Stimulated activated CD8-positive, alpha-beta memory T cell treated with anti-CD3 and anti-CD28 coated beads, Interleukin-2, amount 100 ng/mL, for 1 hour (primary cell): ENCODE measurements at places on chromosomes 7 and 10.

- no peak for DNase-seq
Observed at GRCh38 chr7:154978017-154978416, 24.9 kb downstream of the PAXIP1 start.

DNA sequence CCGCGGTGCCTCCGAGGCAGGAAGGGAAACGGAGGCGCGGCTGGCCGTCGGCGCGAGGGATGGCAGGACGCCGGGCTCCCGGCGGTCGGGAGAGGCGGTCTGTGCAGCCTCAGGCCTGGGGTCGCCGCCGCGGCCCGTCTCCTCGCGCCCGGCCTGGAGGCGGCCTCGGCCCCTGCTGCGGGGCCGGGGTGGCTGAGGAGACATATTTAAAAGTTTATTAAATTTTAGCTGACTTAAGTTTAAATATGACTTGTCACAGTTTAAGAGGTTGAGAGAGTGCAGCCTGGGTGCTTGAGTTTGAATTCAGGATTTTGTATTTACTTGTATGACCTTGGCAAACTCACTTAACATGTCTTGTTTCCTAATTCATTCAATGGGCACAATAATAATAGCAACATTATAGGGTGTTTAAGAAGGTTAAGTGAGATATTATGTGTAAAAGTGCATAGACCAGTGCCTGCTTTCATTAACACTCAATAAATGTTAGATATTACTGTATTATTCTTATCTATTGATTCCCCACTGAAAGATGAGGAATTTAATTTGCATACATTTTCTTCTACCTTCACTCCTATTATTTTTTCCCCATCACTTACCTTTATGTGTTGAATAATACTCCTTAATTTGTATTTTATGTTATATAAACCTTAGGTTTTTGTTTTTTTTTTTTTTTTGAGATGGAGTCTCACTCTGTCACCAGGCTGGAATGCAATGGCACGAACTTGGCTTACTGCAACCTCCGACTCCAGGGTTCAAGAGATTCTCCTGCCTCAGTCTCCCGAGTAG lies 718 bp downstream of the DYNC2I1 start:
- DNase-seq, result no peak

GRCh38 chr10:5094265-5095205 lies at the start of gene AKR1C3:
TSS of gene AKR1C3 (plus strand) at chr10:5094414. CDS start at chr10:5094445, 31 bp downstream.
- no peak for DNase-seq

- DNase-seq, result no peak
Observed at GRCh38 chr7:149156898-149157297, 9.6 kb downstream of the ZNF398 start.

GRCh38 chr10:86319676-86320075 lies 46.9 kb downstream of the GRID1 start:
- no peak for DNase-seq

- DNase-seq, result no peak
Observed at GRCh38 chr7:110877016-110877415, 213.9 kb upstream of the LRRN3 start.

- no peak for DNase-seq
Observed at GRCh38 chr7:7352845-7353244, 170.5 kb downstream of the C1GALT1 start.

- no peak for DNase-seq
Observed at GRCh38 chr10:132631338-132631735, 93.8 kb downstream of the INPP5A start.

GRCh38 chr7:130153211-130153908 lies 51.8 kb downstream of the TMEM209 start:
- DNase-seq, result no peak

DNA sequence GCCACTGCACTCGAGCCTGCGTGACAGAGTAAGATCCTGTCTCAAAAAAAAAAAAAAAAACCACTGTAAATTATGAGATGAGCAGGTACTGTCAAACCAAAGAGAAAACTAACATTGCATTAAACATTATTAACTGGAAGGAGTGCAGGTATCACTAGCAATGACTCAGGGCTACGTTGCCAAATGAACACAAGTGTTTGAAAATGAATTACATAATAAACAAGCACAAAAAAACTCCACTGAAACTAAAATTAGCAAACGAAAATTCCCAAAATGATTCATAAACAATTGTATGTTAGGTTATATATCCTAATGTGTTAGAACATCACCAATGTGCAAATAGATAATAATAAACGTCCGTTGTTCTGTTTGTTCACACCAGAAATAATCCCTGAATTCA lies 42.8 kb downstream of the NSUN6 start:
- DNase-seq, result no peak

DNA sequence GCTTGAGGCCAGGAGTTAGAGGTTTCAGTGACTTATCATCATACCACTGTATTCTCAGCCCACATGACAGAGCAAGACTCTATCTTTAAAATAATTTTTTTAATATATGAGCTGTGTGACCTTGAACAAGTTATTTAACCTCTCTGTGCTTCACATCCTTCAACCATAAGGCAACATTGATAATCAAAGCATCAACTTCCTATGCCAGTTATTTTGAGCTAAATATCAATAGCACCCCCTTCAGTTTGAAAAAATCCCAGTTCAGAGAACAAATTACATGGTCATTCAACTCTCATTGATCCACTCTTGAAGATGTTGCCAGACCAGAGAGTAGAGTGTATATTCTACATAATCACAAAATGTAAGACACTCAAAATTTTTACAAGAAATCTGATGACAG lies 53.0 kb downstream of the ASNS start:
- DNase-seq, result no peak

DNA sequence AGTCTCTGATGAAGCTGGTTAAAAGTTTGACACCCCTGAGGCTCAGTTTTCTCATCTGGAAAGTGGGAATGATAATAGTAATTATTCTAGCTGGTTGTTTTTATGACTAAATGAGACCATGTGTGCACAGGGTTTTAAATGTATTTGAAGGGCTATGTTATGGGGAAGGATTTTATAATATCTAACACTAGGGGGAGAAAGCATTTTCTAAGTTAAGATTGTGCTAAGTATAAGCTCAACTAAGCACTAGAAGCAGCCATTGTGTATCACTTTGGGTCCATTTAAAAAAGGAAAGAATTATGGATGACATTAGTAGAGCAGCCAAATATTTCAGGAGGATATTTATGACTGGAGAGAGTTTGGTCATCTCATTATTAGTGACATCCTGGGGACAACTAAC lies 49.5 kb upstream of the CREB5 start:
- DNase-seq, result no peak

DNA sequence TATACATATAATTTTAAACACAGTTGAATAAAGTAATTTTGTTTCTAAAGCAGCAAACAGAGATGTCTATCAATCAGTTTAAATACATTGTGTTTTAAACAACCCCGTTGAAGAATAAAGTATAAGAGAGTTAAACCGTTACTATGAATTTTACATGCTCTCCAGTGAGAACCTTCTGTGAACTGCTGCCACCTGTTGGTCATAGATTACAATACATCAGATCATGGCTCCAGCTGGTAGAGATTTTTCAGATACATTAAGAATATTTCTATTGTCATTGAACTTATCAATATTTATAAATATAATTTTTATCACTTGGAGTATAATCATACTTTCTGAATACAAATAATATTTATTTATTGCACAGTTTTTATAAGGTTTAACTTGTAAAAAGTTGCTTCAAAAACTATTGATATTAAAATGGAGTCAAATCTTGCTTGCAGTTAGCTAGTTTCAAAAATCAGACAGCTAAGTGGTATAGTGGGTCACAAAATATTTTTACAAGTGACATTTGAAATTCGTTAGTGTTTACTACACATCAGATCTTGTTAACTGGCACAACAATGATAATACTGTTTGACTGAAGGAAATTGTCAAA lies 561.2 kb upstream of the PHF14 start:
- DNase-seq, result no peak

- DNase-seq, result no peak
Observed at GRCh38 chr10:55641601-55642000, 719.5 kb downstream of the ZWINT start.

DNA sequence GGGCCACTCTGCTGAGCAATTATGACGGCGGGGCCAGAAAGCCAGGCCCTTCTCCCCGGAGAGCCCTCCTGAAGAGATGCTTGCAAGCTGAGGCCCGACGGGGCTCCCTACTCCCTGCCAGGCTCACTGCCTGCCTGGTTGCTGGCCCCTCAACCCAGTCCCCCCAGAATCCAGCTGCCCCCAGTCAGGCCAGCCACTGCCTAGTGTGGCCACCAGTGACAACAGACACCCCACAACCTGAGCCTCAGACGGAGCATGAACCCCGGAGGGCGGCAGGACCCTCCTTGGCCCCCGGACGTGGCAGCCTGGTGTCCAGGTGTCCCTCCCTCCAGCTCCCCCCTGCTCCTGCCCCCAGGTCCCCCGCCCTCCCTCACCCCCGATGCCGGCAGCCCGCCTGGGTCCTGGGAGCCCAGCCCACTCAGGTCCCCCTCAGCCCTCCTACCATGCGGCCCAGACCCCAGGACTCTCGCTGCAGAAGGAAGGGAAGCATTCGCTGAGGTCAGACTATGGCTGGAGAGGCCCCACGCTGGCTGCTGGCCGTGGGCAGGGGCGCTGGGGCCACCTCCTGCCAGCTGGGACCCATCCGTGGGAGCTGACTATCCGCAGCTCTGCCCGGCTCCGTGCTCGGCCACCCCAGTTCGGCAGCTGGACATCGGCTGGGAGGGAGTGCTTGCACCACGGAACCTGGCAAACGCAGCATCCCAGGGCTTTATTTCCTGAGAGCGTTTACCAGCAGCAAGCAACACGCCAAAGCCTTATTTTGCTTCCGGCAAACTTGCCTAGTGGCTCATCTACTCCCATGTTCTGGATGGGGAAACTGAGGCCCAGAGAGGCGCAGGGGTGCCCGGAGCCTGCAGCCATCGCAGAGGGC lies 89.8 kb downstream of the UNCX start:
- DNase-seq, result no peak

DNA sequence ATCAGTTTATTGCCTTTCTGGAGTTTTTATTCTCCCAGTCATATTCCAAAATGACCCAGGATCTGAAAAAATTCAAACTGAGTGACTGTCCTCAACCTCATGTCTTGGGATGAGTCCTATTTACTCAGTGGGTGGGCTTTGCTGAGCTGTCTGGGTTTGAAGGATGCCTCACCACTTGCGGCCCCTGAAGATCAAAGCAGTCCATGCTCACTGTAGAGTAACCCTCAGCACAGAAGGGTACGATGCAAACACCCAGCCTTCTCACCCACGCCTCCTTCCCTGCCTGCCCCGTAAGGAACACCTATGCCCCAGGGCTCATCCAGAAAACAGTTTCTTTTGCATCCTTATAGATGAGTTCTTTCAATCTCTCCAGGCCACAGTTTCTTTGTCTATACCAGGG lies 42.2 kb upstream of the GRB10 start:
- DNase-seq, result no peak

GRCh38 chr10:63757067-63757466 lies 235.9 kb downstream of the REEP3 start:
- no peak for DNase-seq

DNA sequence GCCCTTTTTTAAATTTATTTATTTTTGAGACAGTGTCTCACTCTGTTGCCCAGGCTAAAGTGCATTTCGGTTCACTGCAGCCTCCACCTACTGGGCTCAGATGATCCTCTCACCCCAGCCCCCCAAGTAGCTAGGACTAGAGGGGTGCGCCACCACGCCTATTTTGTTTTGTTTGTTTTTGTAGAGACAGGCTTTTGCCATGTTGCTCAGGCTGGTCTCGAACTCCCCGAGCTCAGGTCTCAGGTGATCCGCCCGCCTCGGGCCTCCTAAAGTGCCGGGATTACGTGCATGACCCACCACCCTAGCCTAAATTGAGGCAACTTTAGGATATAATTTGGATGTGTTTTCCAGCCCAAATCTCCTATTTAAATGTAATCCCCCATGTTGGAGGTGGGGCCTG lies 805 bp downstream of the ZNF736 start:
- DNase-seq, result no peak

DNA sequence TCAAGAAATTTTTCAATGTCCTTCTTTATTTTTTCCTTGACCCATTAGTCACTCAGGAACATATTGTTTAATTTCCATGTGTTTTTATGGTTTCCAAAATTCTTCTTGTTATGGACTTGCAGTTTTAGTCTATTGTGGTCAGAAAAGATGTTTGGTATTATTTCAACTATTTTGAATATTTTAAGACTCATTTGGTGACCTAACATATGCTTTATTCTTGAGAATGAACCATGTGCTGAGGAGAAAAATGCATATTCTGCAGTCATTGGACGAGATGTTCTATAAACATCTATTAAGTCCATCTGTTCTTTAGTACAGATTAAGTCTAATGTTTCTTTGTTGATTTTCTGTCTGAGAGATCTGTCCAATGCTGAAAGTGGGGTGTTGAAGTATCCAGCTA lies 42.3 kb upstream of the MDFIC start:
- no peak for DNase-seq

DNA sequence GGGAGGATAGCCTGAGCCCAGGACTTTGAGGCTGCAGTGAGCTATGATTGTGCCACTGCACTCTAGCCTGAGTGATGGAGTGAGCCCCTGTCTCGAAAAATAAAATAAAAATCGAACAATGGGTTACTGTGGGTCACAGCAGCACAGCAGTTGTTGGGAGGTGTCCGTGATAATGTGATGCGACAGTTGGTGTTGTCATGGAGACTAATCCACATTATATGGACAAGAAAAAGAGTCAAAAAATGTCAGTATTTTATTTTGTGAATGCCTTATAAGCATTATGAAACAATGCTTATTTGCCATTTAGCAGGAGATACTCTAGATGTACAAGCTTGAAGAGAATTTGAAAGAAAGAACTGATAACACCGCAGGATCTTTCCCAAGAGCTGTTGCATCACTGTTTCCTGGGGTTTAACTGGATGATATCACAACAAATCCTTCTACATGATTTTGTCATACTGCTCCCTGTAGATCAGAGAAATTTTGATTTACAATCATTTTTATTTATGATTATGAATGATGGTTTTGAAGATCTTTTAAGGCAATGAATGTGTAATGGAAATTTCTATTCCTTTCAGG lies 195.4 kb downstream of the BAMBI start:
- DNase-seq, result no peak

DNA sequence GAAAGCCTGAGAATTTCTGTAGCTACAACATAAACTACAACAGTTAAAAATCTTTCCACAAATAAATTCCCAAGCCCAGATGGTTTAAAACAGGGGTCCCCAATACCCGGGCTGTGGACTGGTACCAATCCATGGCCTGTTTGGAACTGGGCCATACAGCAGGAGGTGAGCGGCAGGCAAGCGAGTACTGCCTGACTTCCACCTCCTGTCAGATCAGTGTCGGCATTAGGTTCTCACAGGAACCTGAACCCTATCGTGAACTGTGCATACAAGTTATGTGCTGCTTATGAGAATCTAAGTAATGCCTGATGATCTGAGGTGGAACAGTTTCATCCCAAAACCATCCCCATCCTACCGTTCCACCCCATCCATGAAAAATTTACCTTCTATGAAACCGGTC lies 160.7 kb upstream of the FEZF1 start:
- no peak for DNase-seq

DNA sequence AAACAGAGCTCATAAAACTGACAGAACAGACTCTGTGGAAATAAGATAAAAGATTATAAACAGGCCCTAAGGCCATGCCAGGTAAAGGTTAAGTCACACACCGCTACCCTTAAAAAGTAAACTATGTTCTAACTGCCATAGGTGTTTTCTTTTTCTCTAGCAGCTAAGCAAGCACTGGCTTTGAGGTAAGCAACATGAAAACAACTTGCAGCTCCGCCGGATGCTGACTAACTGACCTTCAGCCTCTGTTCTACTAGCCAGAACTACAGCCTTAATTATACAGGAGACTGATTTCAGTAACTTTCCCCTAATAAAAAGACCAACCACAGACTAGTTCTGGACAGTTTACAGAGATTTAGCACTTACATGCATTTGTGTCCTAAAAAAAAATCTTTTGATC lies 708.3 kb downstream of the CCSER2 start:
- no peak for DNase-seq

- no peak for DNase-seq
Observed at GRCh38 chr10:20767028-20767427, 130.1 kb downstream of the NEBL start.
